Inflammatory macrophage (primary cell): ENCODE measurements at places on chromosomes 7 and 10.

GRCh38 chr10:124349231-124349995, 69.3 kb downstream of the OAT start:
- no peak for DNase-seq

DNA sequence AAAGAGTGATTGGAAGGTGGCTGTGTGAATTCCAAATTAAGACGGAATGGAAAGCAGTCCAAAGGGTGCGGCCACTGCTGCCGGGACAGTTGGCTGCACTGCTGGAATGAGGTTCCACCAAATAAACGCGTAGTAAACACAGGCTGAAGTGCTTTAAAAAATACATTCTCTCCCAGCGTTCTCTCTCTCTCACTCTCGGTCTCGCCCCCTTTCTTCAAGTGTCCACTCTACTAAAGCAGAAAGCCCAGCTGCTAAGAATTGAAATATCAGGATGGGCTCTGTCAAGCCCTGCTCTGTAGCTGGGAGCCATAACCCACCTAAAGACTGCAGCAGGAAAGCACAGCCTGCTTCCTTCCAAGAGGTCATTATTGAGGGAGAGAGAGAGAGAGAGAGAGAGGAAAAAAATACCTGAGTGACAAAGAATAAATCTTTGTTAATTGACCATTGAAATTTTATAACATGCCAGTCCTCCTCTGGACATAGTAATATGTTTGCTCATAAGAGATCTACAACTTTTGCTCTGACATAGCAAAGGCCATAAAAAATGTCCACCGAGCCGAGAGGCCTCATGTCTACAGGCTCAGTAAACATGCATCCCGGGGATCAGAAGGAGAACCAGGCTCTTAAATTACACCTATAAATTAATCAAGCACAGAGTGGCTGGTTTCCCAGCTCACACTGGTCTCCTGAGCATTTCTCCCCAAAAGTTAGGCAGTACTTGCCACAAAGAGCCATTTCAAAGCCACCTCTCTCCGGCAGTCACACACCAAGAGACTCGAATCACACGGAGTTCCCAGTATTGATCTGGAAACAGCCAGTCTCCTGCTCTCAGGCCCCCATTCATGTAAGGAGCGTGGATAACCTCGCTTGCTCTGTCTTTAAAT, 72.8 kb downstream of the FGFR2 start:
- DNase-seq = no peak

DNA sequence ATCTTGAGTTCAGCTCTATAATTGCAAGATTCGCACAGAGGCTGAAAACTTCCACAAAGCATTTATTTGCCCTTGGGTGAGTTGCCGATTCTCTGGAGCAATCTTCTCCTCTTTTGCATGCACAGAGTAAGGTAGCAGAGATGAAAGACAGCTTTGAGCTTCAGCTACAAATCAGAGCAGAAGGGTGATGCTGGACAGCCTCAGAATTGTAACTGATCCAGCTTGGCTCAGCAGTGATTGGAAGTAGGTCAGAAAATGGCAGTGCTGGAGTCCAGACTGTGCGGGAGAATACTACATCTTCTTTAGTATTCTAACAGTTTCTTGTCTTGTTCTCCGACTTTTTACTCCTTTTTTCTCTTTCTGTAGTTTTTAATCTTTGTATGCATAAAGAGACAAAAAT, 55.4 kb upstream of the CDC14C start:
- DNase-seq = no peak

GRCh38 chr7:36315309-36315944, 74.2 kb upstream of the ANLN start:
- peak; percentile 15 for DNase-seq

- no peak for DNase-seq
Measured at GRCh38 chr7:34104992-34105391, 199.7 kb downstream of the BMPER start.

DNA sequence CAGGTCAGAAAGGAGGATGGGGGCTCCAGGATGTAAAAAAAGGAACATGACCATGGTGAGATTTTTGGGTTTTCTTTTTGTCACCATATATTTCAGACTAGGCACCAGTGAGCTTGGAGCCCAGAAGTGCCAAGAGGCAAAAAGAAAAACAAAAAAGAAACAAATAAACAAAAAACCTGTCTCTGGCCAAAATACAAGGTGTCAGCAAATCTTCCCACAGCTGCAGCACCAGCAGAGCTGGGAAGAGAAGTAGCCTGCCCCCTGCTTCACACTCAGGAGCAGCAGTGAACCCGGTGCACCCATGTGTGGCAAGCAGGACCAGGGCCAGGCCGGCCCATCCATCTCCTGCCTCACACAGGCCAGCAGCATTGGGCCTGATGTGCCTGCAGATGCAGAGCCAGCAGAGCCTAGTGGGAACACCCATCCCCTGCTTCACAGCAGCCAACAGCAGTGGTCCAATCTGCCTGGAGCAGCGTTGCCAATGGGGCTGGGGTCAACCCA, 34.7 kb upstream of the C10orf71 start:
- no peak for DNase-seq

DNA sequence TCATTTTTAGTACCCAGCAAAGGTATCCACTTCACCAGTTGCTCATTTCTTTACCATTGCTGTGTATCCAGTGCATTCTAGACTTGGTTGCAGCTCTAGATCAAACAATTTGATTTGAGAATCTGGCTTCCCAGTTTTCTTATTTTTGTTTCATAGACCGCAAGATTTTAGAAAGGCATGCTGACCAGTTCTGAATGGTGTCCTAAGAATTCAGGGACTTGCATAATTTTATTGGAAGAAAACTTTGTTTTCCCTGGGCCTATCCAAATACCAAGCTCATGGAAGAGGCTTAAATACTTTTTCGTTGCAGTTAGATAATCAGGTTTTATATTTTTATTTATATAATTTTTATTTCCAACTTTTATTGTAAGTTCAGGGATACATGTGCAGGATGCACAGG, 58.3 kb downstream of the BICC1 start:
- no peak for DNase-seq

GRCh38 chr7:119270045-119270464, 1002.9 kb upstream of the KCND2 start:
- peak; percentile 68 for DNase-seq

GRCh38 chr10:122674781-122675180, 24.9 kb downstream of the C10orf120 start:
- no peak for DNase-seq

DNA sequence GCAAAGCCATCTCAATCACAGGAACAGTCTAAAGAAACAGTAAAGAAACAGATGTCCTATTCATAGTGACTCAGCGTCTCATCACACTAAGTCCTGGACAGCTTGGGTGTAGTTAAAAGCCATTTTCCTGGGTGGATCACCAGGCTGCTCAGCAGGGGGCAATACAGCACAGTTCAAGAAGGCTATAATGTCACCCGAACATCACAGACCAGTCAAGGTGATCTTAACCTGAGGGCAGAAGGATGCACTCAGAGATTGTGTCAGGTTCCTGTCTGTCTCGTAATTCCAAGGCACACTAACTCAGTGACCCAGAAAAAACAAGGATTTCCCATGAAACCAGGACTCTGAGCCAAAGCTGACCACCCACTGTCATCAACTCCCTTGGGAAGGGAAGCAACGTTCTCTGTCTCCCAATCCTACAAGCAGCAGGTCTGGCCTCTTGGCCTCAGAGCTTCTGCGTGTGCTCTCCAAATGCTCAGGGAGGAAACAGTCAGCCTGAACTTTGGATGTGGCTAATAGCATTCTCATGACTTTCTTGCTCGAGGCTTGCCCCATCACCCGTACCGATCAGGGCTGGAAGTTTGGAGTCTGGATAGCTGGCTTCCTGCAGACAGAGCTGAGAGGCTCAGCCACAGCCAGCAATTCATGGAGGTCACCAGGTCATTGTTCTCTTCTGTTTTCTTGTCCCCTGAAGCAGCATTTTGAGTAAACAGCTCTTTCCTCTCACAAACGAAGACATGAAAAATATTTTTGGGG, 90.4 kb upstream of the FAM171A1 start:
- no peak for DNase-seq

DNA sequence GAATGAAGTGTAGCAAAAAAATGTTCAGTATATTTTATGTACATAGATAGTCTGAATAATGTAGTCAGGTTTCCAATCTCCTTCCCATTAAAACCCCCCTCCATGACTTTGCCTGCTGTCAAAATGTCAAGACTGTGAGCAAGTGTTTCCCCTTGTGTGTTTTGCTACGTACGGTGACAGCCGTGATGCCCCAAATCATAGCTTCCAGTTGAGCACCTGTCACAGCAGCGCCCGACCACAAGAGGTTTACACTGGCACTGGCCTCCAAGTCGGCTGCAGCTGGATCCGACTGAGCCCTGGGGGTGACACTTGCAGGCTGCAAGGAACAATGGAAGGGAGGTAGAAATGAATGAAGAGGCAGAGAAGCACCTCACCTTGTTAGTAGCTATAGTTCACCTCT, 62.3 kb downstream of the LAMB4 start:
- no peak for DNase-seq

- DNase-seq = no peak
Measured at GRCh38 chr10:2022401-2022800, 285.1 kb upstream of the ADARB2 start.

- no peak for DNase-seq
Measured at GRCh38 chr10:65968871-65969270, 957.0 kb upstream of the LRRTM3 start.

GRCh38 chr7:68058014-68058413, 1061.4 kb downstream of the TYW1 start:
- DNase-seq = no peak

- no peak for DNase-seq
Measured at GRCh38 chr10:30111340-30112022, 52.1 kb upstream of the JCAD start.

GRCh38 chr10:33335801-33336581, 1.5 kb upstream of the NRP1 start:
- DNase-seq = peak; percentile 70

GRCh38 chr10:60986791-60987190, 42.8 kb upstream of the RHOBTB1 start:
- DNase-seq = no peak

GRCh38 chr10:115171392-115171960, 78.3 kb downstream of the ATRNL1 start:
- no peak for DNase-seq

GRCh38 chr10:16663444-16663843, 141.8 kb upstream of the C1QL3 start:
- no peak for DNase-seq

- DNase-seq = no peak
Measured at GRCh38 chr7:112174192-112174591, 32.0 kb downstream of the DOCK4 start.

- DNase-seq = no peak
Measured at GRCh38 chr10:123140164-123140982, 4.6 kb downstream of the HMX3 start.

GRCh38 chr7:108211382-108212201, 81.4 kb upstream of the LAMB4 start:
- peak; percentile 49 for DNase-seq

GRCh38 chr7:5525271-5526099, 101.9 kb upstream of the TNRC18 start:
- peak; percentile 25 for DNase-seq

DNA sequence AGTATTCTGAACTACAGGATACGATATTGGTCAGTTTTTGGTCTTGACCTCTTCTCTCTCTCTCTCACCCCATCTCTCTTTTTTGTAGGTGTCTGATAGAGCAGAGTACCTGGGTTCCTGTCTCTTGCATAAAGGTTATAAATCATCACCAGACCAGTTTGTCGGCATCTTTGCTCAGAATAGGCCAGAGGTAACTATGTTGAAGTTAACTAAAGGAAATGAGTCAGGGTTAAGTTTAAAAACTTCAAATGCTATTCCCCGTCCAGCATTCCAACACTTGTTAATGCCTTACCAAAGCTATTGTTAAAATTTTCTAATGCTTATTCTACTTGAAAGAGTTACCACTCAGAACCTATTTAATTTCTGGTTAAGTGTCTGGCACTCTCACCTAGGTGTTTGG, 30.7 kb downstream of the ACSL5 start:
- DNase-seq = no peak

DNA sequence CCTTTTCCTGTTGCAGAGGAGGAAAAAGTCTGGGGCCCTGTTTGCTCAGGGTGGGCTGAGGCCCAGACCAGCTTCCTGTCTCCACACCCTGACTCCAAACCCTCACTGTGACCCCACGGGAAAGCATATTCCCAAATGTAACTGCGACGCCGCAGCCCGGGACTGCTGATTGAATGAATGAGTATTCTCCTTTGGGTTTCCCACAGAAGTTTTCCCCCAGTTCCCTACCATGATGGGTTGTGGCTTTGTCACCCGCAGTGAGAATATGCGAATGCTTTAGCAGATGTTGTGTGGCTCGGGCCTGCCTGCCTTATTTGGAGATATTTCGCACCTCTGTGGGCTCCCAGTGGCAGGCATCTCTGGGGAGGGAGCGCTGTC, 50.6 kb downstream of the MGMT start:
- no peak for DNase-seq

DNA sequence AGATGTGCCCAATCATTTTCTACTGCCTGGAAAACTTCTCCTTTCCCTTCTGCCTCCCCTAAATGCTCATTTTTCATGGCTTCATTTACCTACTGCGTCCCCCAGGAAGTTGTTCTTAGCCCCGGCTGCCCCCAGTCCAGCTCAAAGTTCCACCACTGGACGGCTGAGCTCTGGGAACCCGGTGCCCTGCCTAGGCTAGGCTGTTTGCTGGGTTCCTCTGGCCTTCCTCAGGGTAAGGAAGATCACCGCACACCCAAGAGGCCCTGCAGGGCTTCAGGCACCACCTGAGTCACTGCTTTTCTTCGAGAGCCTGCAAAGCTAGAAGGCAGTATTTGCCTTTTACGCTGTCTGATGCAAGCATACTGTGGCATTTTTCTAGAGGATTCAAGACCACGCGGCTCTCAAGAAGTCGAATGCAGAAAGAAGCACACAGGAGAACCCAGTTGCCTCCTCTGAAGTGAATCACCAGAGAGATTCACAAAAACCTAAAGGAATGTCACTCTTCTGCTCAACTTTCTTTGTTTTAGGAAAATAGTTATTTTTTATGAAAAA, 46.7 kb upstream of the ZMIZ1 start:
- DNase-seq = no peak

GRCh38 chr10:47423476-47423875, 39.4 kb upstream of the ZNF488 start:
- DNase-seq = no peak

DNA sequence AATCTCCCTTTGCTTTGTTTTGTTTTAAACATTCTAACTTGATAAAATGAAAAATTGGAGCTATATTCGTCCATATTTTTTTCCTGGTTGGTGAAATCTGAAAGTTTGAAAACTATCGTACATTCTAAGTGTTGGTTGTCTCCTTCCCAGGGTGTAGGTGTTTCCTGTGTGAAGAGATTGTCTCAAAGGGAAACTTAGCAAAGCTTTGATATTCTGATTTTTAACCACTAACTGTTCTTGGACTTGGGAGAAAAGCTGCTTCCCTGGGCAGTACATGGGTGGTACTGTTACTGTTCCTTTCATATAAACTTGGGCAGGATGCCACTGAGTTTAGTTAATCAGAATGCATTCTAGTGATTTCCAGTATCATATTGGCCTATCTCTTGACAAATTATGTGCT, 253.5 kb upstream of the LRGUK start:
- no peak for DNase-seq
